Glutamatergic neuron (in vitro differentiated cells): ENCODE measurements at places on chromosomes 13 and 19. TPM values are rescaled to one million over a fixed set of nuclear protein-coding genes. Genes with fewer than 3 reads are reported as not detected.

The FAM124A gene
- 3.7 TPM for total RNA-seq

The LYPD5 gene
- not detected for total RNA-seq

DNA sequence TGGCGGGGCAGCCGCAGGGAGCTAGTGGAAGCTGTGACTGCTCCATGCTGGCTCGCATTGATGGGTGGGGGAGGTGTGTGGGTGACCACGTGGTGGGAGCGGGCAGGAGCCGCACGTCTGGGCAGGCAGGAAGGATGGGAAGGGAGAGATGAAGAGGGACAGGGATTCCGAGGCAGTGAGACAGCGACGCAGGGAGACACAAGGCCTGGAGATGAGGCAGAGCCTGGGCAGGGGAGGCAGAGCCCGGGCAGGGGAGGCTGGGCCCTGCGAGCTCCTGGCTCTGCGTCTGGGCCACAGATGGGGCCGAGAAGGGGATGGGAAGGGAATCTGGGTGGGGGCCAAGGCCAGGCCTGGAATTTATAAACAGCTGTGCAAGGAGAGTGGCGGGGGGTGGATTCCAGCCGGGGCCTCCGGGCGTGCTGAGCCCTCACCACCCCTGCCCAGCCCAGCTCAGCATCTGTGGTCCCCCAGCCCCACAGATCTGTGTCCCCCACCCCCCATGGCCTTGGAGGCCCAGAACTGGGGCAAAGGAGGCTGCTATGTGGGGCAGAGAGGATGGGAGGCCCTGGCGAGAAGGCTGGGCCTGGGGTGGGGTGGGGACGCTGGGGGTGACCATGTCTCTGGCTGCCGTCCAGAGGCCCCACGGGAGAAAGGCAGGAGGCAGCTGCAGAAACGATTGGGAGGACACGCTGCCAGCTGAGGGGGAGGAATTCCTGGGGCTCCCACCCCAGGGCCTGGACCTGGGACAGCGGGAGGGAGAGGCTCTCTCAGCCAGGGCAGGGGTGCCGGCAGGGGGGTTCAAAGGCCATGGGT lies 6.0 kb downstream of the EHD2 start:
- H3K27ac ChIP-seq: peak overlapping the region; percentile 97
- peaks cover 7% of the 10 kb centered on the region for H3K36me3 ChIP-seq
- H3K4me1 ChIP-seq: peaks cover 13% of the 10 kb centered on the region
- peak; percentile 74 for DNase-seq
- H3K27me3 ChIP-seq: peaks cover 12% of the 10 kb centered on the region

DNA sequence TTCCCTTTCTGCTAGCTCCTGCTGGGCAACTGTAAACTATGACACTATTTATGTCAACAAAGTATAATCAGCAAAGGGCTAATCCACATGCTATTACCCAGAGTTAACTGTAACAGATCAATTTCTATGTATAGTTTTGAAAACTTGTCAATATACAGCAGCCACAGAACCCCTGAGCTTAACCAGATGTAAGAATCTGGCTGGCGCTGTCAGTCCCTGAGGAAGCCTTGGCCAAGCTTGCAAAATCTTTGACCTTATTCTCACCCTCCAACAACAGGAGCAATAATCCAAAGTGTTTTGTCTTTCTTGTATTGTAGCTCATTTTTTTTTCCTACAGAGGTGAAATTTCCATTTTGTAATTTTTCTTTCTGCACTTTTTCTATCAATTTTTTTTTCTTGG lies 1230.1 kb upstream of the SLC10A2 start:
- no peak for DNase-seq
- H3K4me1 ChIP-seq: no peaks in the 10 kb centered on the region
- H3K27ac ChIP-seq: no peak overlapping the region
- no peaks in the 10 kb centered on the region for H3K27me3 ChIP-seq

DNA sequence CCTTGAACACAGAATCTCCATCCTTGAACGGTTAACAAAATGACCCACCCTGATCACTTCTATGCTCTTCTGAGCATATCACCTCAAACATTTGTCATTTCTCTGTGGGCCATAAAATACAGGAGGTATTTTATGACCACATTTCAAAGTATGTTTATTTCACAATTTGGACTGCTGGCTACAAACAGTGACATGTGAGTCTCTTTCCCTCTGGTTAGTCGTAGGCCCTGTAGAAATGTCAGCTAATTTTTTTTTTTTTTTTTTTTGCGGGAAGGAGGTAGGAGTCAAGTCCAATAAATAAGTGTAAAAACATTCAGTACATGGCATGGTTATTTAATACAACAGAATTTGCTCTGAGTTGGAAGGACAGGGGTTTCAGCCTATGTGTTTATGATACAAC lies 70.7 kb downstream of the FOXO1 start:
- no peak overlapping the region for H3K4me3 ChIP-seq
- H3K27ac ChIP-seq: no peak overlapping the region
- H3K27me3 ChIP-seq: peaks cover 1% of the 10 kb centered on the region
- peaks cover 8% of the 10 kb centered on the region for H3K4me1 ChIP-seq
